ENCODE measurements at places on chromosomes 2 and 18. TPM values are rescaled to one million over a fixed set of nuclear protein-coding genes. Genes with fewer than 3 reads are reported as not detected.

ELOA2 gene
- not detected for polyA plus RNA-seq

- no peak for DNase-seq
Observed at GRCh38 chr18:11591957-11592356, 17.4 kb upstream of the SLC35G4 start.

LRRTM4 gene
- 0.34 TPM for polyA plus RNA-seq

DNA sequence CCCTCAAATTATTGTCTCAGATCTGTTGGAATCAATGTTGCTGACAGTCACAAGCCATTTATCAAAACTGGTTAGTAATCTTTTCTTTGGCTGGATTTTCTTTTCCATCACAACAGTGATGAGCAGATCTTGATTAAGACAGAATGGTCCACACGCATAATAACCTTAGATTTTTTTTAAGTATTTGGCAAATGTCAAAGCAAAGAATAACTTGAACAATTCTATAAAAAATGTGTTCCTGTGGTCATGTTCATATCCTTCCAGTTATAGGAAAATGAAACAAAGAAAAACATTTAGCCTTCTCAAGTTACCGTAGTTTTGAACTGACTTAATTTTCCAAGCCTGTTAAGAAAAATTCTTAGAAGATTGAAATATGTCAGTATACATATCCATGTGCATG lies 659.9 kb upstream of the ID2 start:
- no peak for DNase-seq

All from urinary bladder (tissue), 4 donors.